ENCODE measurements at places on chromosomes 3 and 15.

DNA sequence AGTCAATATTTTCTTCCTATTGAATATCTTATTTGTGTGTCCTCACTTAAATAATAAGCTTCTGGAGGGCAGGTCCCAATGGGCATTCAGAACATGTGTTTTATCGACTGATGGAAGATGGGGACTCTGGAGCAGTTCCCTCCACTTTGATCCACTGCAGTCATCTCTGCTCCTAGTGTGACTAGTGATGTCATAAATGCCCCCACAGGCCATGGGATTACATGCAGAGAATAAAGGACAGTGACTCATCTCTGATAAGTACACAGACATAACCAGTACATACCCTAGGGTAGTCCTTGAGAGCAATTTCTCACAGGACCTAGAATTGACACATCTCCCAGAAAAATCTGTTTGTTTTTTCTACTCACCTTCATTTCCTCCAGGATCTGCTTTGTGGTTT, 49.4 kb upstream of the FMN1 start:
- no peak for DNase-seq

DNA sequence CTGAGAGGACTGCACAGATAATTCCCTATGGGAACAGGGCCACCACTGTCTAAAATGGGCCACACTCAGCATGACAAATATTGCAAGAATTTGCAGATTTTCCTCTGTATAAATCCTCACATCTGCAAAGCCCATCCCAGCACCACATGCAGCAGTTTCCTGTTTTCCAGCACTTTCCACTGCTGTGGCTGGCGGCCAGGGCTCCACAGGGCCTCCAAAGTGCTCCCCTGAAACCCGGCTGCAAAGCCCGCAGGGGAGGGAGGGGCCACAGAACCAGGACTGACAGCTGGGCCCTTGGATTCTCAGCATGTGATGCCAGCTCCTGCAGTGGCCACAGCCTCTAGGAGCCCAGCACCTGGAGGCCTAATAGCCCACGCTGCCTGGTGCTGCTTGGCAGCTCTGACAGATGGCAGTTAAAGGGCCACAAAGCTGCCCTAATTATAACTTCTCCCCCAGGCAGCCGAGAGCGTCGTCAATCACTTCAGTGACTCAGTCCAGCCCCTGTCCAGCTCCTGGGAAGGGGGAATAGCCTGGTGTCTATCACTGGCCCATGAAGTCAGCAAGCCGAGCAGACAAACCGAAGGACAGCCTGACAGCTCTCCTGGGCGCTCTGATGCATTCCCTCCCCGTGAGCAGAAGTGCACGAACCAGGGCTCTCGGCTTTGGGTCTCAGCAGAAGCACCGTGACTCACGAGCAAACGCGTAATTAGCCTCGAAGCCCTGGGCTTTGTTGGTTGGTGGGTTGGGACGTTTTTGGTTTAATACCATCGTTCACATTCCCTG, 4.7 kb downstream of the LRRC15 start:
- DNase-seq = peak; percentile 66

DNA sequence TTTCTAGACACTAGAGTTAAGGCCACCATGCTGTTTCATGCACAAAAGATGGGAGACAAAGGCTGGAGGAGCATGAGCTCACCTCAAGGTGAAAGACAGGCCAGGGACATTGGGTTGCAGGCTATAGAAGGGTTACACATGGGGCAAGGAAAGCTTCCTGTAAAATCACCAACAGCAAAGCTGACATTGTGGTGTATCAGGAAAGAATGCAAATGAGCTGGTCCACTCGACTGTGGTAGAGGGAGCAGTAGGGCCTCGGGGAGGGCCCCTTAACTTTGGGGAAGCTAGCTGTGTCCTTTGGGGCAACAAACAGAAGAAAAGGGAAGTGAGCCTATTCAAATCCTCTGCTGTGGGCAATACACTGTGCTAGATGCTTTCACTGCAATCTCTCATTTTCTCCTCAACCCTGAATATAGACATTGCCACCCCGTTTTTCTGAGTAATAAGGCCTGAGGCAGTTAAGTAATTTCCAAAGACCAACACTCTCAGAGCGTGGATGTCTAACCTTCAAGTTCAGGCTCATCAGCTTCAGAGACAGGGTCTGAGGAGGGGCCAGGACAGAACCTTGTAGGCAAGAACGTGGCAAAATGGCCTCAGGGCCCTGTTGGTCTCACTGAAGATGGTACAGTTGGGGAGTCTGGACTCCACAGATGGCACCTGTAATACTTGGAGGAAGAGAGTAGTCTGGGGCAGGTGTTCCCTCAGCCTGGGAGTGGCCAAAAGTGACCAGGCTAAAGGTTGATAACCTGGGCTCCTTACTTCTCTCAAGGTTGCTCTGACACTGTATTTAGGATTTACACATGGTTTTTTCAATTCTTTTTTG, 24.1 kb downstream of the CX3CR1 start:
- no peak for DNase-seq

GRCh38 chr15:77010857-77011256, 15.9 kb downstream of the PSTPIP1 start:
- DNase-seq = no peak

Measured in tongue (tissue), 3 donors.